ENCODE measurements at places on chromosomes 1 and 21. TPM values are rescaled to one million over a fixed set of nuclear protein-coding genes. Genes with fewer than 3 reads are reported as not detected.

Gene OR14A16
- not detected for total RNA-seq

Gene C8B
- not detected for total RNA-seq

DNA sequence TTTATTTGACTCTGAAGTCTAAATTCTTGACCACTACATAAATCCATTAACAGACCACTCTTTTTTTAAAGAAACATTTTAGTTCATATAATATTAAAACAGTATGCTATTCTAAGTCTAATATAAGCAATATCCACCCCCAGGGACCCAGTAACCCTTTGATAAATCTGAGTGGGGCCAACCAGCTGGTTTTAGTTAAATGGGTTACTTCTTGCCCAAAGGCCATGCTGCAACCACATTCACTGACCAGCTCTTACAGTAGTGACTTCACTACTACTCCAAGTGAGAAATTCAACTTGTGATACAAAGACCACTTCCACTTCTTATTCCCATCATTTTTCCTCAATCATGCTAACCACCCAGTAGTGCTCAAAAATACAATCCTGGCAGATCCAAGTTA lies 20.5 kb downstream of the FUBP1 start:
- no peak for DNase-seq

Gene KCNK2
- total RNA-seq, result under 0.01 TPM

GRCh38 chr1:208203127-208203847 lies 40.9 kb downstream of the PLXNA2 start:
- peak; percentile 82 for DNase-seq

GRCh38 chr1:98940722-98941079 lies 64.0 kb downstream of the PLPPR5 start:
- DNase-seq, result no peak

- peak; percentile 70 for DNase-seq
Observed at GRCh38 chr1:19315378-19316198, 3.5 kb downstream of the SLC66A1 start.

Gene QSOX1
- 51.2 TPM for total RNA-seq

Gene BTBD8
- total RNA-seq, result 1.3 TPM

DNA sequence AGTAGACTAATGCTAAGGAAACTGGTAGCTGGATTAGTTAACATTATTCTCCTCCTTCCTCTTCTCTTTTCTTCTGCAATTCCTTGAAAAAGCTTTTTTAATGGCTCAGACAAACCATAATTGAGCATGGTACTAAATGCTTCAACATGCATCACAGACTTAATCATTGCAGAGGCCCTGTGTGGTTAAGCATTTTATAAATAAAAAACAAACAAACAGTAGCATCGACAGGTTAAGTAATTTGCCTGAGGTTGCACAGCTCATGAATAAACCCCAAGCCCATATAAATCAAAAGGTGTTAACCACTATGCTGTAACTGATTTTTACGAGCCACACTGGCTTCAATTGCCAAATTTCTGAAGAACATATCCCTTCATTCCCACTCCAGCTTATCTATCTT lies 462.1 kb downstream of the LMO4 start:
- DNase-seq, result no peak

GRCh38 chr1:57088653-57089052 lies 122.8 kb upstream of the C8B start:
- DNase-seq, result no peak

Gene NUP210L
- under 0.01 TPM for total RNA-seq

DNA sequence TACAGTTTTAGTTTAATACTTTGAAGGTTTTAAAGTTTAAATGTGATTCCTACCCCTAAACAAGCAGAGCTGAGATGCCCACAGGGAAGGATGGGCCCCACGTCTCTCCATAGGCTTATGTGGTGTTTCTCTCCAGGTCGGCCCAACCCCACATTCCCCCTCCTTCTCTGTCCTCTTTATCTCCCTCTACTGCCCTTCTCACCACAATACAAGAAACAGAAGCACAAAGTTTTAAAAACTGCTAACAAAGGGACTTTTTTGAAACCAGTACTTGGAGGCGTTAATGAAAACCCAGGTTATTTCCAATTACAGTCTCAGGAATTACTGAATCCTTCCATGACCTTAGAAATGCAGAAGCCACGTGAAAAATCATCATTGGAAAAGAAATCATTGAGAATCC lies 324.0 kb downstream of the NTNG1 start:
- DNase-seq, result no peak

Data from lung microvascular endothelial cell (primary cell).